NCI-H1092 (cell line): ENCODE measurements at places on chromosomes 13 and 19.

GRCh38 chr13:49214917-49215376 is 5.2 kb upstream of the MLNR start:
- no peak for DNase-seq

- DNase-seq = no peak
Observed at GRCh38 chr13:41461527-41462139, 4.3 kb downstream of the RGCC start.

- no peak for DNase-seq
Observed at GRCh38 chr19:31570718-31571117, 221.5 kb upstream of the TSHZ3 start.

GRCh38 chr19:54379187-54379678 is 14.5 kb upstream of the LAIR1 start:
- DNase-seq = no peak

- DNase-seq = no peak
Observed at GRCh38 chr19:19131989-19132388, 6.3 kb downstream of the TMEM161A start.

DNA sequence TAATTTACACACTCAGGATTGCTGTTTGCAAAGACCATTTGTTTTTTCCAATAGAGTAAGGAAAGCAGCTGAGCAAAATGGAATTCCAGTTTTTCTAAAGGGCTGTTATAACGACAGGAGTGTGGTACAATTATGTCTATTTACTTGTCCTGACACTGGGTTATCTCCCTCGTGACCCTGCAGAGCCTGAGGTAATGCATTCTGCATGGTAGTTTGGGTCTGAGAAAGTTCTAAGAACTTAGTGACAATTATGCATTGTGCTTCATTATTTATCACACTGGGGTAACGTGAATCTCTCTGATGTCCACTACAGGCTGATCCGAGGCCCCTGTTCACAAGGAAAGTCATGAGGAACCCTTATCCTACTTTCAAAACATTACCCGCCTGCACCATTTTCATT is 50.7 kb upstream of the EDNRB start:
- no peak for DNase-seq

DNA sequence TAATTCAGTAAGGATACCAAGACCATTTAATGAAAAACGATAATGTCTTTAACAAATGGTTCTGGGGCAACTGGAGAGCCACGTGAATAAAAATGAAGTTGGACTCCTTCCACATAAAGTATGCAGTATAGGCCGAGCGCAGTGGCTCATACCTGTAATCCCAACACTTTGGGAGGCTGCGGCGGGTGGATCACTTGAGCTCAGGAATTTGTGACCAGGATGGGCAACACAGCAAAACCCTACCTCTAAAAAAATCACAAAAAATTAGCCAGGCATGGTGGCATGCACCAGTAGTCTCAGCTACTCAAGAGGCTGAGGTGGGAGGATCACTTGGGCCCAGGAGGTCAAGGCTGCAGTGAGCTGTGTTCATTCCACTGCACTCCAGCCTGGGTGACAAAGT is 20.6 kb upstream of the CD33 start:
- no peak for DNase-seq

DNA sequence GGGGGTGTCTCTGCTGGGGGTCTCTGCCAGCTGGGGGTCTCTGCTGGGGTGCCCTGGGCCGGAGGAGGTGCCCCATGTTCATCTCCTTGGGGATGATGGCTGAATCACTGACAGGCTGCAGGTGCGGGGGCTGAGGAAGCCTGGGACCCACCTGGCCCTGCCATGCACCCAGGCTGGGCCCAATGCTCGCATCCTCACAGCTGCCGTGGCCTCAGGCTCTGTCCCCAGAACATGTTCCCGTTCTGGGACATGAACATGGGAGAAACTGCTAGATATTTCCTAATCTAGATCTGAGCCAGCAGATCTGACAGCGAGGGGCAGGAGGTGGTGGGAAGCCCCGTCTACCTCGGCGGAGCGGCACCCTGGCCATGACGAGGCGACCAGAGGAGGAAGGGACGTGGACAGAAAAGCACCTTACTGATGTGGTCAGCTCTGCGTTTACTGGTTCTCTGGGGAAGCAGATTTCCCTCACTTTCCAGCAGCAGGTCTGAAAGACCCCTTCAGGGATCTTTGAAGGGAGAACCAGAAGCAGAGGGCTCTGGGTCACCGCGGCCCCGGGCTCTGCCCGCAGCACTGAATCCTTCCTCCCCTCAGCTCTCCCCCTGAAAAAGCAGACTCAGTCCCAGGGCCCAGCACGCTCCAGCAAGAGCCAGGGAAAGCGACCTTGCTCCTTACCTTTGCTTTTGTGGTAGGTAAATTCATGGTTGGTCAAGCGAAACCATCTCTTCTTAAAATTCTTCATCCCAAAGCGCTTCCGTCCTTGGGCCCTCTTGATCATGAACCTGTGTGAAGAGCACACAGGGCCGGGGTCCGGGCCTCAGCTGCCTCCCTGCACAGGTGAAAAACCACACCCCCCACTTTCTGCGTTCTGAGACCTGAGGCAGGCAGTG is 26.5 kb upstream of the C13orf46 start:
- no peak for DNase-seq
